ENCODE measurements at places on chromosomes 2 and 18. TPM values are rescaled to one million over a fixed set of nuclear protein-coding genes. Genes with fewer than 3 reads are reported as not detected.

ASIC4 gene
- total RNA-seq = 0.30 TPM

POTEI gene
- total RNA-seq = not detected

CTAGE1 gene
- not detected for total RNA-seq

GALNT5 gene
- not detected for total RNA-seq

BBS5 gene
- total RNA-seq = 4.1 TPM

IL37 gene
- total RNA-seq = not detected

MBD2 gene
- 85.1 TPM for total RNA-seq

POTEC gene
- not detected for total RNA-seq

SLC23A3 gene
- 3.3 TPM for total RNA-seq

UGT1A3 gene
- total RNA-seq = not detected

HDAC4 gene
- 31.7 TPM for total RNA-seq

DSC2 gene
- not detected for total RNA-seq

TCF7L1 gene
- total RNA-seq = not detected
